ENCODE measurements at places on chromosomes 1 and 21. TPM values are rescaled to one million over a fixed set of nuclear protein-coding genes. Genes with fewer than 3 reads are reported as not detected.
A peak's percentile ranks its signal among the peaks of the same experiment; 100 is the strongest.

DNA sequence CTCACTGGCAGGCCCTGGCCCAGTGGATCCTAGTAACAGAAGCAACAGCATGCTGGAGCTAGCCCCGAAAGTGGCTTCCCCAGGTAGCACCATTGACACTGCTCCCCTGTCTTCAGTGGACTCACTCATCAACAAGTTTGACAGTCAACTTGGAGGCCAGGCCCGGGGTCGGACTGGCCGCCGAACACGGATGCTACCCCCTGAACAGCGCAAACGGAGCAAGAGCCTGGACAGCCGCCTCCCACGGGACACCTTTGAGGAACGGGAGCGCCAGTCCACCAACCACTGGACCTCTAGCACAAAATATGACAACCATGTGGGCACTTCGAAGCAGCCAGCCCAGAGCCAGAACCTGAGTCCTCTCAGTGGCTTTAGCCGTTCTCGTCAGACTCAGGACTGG is 7.7 kb downstream of the CGN start:
- DNase-seq = no peak
- no peaks in the 10 kb centered on the region for H3K27me3 ChIP-seq
- H3K4me3 ChIP-seq = no peak overlapping the region
- H3K27ac ChIP-seq = no peak overlapping the region
- H3K36me3 ChIP-seq = no peaks in the 10 kb centered on the region

DNA sequence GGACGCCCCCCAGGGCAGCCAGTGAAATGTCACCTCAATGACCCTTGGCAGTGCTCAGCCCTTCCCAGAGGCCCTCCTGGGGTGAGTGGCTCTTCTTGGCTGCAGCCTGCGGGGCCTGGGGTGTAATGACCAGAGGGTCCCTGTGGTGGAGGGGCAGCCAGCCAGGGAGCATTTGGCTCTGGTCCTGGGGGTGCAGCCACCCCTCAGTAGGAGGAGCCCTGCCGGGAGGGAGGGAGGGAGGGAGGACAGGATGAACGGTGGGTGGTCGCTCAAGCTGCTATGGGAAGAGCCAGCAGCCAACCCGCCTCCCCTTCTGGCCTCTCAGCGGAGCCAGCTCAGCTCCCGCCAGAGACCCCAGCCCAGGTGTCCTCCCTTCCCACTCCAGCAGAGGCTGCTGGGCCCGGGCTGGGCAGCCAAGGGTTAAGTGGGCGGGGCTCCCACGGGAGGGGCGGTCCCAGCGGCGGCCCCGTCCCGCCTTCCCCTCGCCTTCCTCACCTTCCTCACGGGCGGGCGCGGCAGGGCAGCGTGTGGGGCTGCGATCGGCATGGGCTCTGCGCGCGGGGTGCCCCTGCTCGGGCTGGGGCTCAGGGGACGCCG is 9.0 kb upstream of the PLCH2 start:
- H3K4me1 ChIP-seq = peaks cover 19% of the 10 kb centered on the region
- H3K36me3 ChIP-seq = no peaks in the 10 kb centered on the region
- no peak overlapping the region for H3K4me3 ChIP-seq
- DNase-seq = no peak
- H3K27ac ChIP-seq = no peak overlapping the region

GRCh38 chr1:95730986-95731385 is 497.0 kb downstream of the RWDD3 start:
- H3K36me3 ChIP-seq = no peaks in the 10 kb centered on the region
- H3K4me1 ChIP-seq = no peaks in the 10 kb centered on the region
- no peak overlapping the region for H3K27ac ChIP-seq
- H3K27me3 ChIP-seq = no peaks in the 10 kb centered on the region
- no peak overlapping the region for H3K4me3 ChIP-seq
- DNase-seq = no peak

GRCh38 chr1:108045460-108045859 is 80.5 kb upstream of the VAV3 start:
- no peak overlapping the region for H3K27ac ChIP-seq
- H3K27me3 ChIP-seq = no peaks in the 10 kb centered on the region
- no peaks in the 10 kb centered on the region for H3K36me3 ChIP-seq
- H3K4me1 ChIP-seq = no peaks in the 10 kb centered on the region
- DNase-seq = no peak

Gene C1orf216
- 18.8 TPM for total RNA-seq

DNA sequence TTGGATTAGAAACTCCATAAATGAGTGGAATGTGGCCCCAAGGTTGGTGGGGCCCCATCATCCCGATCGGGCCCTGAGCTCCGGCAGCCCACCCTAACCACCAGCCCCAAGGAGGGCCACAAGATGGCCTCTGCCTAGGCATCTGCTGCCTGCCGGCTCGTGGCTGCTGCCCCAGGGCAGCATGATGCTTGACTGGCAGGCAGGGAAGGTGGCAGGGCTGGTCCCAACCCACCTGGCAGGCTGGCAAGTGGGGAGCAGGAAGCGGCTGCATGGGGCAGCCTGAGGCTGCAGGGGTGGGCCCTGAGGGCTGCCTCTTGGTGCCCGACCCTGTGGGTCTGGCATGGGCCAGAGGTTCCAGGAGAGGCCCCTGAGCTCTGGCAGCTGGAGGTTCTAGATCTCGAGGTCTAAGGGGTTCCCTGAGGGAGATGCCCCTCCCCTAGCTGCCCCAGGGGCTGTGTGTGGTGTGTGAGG is 760 bp upstream of the GJC2 start:
- no peak overlapping the region for H3K4me3 ChIP-seq
- no peaks in the 10 kb centered on the region for H3K27me3 ChIP-seq
- no peaks in the 10 kb centered on the region for H3K36me3 ChIP-seq

DNA sequence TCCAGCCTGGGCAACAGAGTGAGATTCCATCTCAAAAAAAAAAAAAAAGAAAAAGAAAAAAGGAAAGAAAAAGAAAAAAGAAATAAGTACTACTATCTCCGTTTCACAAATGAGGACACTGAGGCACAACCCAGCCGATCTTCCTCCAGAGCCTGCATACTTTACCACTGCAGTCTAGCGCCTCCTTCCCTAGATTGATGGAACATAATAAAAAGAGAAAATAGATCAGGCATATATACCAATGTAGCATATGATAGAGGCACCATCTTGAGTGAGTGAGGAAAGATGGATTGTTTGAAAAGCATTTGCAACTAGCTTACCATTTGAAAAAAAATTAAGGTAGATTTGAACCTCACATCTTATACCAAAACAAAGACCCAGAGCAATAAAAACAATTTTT is 5.2 kb upstream of the DPM3 start:
- H3K4me3 ChIP-seq = no peak overlapping the region
- no peaks in the 10 kb centered on the region for H3K36me3 ChIP-seq
- peaks cover 2% of the 10 kb centered on the region for H3K4me1 ChIP-seq
- no peak for DNase-seq

DNA sequence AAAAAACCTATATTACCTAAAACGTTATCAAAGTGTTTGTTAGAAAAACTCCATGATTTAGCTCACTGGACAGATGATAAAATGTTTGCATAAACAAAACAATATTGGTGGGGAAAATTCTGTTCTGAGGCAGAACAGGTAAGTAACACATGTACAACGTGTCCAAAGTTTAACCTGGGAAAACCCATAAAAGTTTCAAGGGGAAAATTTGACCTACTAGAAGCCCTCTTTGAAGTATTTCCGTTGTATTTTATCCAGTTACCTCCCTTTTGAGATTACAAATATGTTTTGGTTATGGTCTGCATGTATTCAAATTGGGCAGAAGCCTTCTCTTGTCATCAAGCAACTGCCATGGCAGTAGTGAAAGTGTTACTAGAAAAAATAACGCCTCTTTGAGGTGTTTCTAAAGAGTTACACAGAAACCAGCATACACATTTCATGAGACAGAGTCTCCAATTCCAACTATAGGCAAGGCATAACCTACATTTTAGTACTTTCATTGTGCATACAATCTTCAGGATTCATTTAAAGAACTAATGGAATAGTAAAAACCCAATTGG is 58.0 kb upstream of the PDC start:
- DNase-seq = no peak
- no peak overlapping the region for H3K27ac ChIP-seq
- H3K4me3 ChIP-seq = no peak overlapping the region
- H3K36me3 ChIP-seq = peaks cover 7% of the 10 kb centered on the region
- H3K4me1 ChIP-seq = peaks cover 3% of the 10 kb centered on the region

- H3K36me3 ChIP-seq = no peaks in the 10 kb centered on the region
- no peaks in the 10 kb centered on the region for H3K27me3 ChIP-seq
- peaks cover 82% of the 10 kb centered on the region for H3K4me1 ChIP-seq
- peak overlapping the region; percentile 96 for H3K27ac ChIP-seq
These were observed 14.9 kb upstream of the MACF1 start for GRCh38 chr1:39189592-39190041.

DNA sequence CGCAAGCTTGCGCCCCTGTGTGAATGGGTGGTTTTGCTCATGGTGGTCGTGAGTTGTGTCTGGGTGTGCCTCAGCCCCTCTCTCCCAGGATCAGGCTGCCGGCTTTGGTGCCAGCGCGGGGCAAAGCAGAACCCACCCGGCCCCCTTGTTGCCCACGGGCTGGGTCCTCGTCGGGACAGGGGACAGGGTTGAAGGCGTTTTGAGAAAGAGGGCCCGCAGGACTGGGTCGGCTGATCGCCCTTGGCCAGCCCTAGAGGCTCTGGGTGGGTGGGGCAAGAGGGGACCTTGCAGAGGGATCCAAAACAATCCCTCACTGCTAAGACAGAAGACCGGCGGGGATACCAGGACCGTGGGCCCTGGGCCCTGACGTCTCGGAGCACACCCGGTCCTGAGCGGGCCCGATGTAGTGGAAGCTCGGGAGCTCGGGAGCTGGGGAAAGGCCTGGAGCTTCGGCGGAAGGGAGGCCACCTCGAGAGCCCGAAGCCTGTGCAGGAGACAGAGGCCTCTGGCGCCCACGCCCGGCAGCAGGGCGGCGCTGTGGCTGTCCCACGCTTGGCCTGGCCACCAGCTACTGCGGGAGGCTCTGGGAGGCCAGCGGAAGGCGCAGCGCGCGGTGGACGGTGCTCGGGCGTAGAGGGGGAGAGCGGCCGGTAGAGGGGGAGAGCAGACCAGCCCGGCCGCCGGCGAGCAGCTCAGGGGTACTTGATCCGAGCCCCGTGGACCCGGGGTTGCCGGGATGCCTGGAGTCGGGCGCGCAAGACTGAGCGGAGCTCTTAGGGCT is 2.8 kb upstream of the ZNF678 start:
- no peak overlapping the region for H3K4me3 ChIP-seq
- H3K27ac ChIP-seq = no peak overlapping the region
- H3K27me3 ChIP-seq = no peaks in the 10 kb centered on the region

Gene NLRP3
- 0.16 TPM for total RNA-seq

Measured in osteocyte (in vitro differentiated cells).